Naive thymus-derived CD8-positive, alpha-beta T cell (primary cell): ENCODE measurements at places on chromosomes 4 and X. TPM values are rescaled to one million over a fixed set of nuclear protein-coding genes. Genes with fewer than 3 reads are reported as not detected.
A peak's percentile ranks its signal among the peaks of the same experiment; 100 is the strongest.

DNA sequence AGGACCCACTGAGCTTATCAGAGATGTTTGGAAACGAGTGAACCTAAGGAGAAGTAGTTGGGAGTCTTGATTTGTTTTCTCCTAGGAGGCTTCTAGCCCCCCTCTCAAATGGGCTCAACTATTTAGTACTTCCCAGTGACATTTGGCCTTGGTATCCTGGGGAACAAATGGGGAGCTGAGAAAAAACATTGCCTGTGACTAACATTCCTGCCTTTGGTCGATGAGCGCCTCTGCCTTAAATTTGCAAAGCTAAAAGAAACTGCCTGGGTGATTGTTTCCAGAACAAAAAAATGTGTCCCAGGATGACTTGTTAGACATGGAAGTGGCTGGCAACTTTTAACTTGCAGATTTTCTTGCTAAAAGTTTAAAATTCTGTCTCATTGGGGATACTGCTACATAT is 58.8 kb upstream of the IGFBP7 start:
- DNase-seq: no peak

DNA sequence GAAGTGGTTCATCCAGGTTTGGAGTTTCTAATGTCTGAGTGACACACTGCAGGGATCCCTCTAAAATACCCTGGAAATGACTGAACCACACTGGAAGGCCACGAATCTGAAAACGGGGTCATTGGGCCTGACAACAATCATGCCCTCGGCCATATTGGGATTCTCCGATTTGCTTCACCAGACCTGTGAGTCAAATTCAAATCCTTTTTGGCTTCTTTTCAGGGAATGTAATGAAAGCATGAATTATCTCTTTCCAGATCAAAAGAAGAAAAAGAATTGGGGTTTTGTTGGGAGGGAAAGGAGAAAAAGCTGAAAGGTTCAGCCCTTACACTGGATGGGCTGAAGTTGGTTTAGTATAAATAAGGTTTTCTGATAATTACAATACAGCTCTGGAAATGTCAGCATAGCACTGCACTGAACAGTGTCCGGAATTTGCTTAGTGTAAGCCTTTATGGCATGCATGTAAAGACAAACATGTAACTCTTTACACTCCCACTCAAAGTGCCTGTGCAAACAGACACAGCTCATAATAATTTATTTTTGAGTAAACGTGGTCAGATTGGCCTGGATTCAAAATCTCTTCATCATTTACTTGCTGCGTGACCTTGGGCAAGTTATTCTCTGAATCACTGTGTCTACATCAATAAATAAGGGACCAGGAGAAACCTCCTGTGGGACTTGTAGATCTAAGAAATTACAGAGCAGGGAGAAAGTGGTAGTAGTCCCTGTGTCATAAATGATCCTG is 21.4 kb downstream of the CT47C1 start:
- DNase-seq: no peak

- DNase-seq: no peak
These were observed 5.6 kb downstream of the CXCL9 start for GRCh38 chr4:76001700-76002099.

GRCh38 chr4:82201805-82202641 is 171.8 kb downstream of the HNRNPD start:
- peak; percentile 44 for DNase-seq

DNA sequence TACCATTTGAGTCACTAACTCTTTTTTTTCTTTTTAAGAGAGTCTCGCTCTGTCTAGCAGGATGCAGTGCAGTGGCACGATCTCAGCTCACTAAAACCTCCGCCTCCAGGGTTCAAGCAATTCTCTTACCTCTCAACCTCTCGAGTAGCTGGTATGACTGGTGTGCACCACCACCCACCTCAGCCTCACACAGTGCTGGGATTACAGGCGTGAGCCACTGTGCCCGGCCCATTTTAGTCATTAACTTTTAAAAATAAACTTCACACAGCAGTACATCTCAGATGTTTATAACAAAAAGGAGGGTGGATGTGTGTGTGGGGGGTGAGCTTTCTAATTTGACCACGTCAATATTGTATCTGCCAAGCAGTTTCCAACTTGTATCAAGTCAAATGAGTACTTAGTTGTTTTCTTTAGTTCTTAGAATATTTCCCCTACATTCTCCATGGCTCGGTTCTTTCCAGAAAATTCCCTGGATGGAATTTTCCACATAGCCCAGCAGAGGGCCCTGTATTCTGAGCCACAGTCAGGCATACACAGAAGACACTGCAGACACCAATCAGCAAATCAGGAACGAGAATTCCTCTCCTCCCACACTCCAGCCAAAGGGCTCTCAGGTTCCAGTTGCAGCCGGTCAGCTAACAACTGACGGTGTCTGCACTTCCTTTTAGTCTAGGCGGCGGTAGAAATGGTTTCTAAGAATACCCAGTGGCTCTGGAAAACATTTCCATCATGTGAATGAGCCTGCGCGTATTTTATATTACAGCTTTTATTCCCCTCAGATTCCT is 20.1 kb upstream of the ARAF start:
- DNase-seq: no peak

GRCh38 chrX:56729152-56729850 is at the start of gene NBDY:
Gene NBDY, plus strand, starts transcription at chrX:56729243. Its CDS starts 111 bp downstream, at chrX:56729354.
- DNase-seq: peak; percentile 30

DNA sequence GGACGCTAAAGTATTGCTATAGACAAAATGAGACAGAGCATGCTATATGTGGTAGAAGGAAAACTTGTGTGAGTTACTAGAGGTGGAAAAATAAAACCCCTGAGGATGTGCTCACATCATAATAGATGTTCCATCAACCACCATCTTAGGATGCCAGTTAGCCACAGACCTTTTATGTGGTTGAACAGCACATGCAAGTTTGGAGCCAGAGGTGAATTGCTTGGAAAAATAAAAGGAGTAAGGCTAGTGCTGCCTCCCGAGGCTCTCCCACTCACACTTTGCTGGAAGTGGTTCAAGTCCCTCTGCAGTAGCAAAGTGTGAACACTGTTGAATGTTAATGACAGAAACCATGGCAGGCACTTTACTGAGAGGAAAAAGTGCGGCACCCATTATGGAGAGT is 39.4 kb upstream of the PPARGC1A start:
- no peak for DNase-seq

GRCh38 chr4:37882665-37883296 is 8.1 kb upstream of the TBC1D1 start:
- DNase-seq: no peak

GRCh38 chr4:162392946-162393345 is 229.1 kb upstream of the FSTL5 start:
- no peak for DNase-seq

- no peak for DNase-seq
These were observed 960 bp upstream of the IL1RAPL1 start for GRCh38 chrX:28586286-28586685.

DNA sequence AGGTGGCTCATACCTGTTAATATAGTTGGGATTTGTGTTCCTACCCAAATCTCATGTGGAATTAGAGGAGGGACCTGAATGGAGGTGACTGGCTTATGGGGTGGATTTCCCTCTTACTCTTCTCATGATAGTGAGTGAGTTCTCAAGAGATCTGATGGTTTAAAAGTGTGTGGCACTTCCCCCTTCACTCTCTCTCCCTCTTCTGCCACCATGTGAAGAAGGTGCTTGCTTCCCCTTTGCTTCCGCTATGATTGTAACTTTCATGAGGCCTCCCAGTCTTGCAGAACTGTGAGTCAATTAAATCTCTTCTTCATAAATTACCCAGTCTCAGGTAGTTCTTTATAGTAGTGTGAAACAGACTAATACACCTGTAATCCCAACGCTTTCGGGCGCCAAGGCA is 28.3 kb upstream of the WDR19 start:
- no peak for DNase-seq

- peak; percentile 40 for DNase-seq
These were observed 46.6 kb downstream of the CD40LG start for GRCh38 chrX:136694431-136695087.

GRCh38 chr4:56469489-56470210 is 2.2 kb downstream of the SRP72 start:
- DNase-seq: peak; percentile 11

- DNase-seq: no peak
These were observed 61.4 kb upstream of the ZCCHC13 start for GRCh38 chrX:74242484-74243138.

- DNase-seq: no peak
These were observed 325.5 kb upstream of the F9 start for GRCh38 chrX:139204898-139205667.

- no peak for DNase-seq
These were observed 1774.8 kb downstream of the ARAP2 start for GRCh38 chr4:34469516-34469915.

PIGA gene
- 30.9 TPM for total RNA-seq

CBR4 gene
- total RNA-seq: 20.4 TPM

CSAG3 gene
- not detected for total RNA-seq

EGF gene
- total RNA-seq: not detected

MAGEB18 gene
- total RNA-seq: not detected

MANBA gene
- total RNA-seq: 34.8 TPM

XAGE1B gene
- not detected for total RNA-seq

PABPC1L2A gene
- total RNA-seq: not detected

UGT2B11 gene
- total RNA-seq: not detected

WFS1 gene
- 4.8 TPM for total RNA-seq

GAR1 gene
- 13.3 TPM for total RNA-seq
